RWPE2 (cell line): ENCODE measurements at places on chromosomes 1 and 21.

- no peak for DNase-seq
Observed at GRCh38 chr1:84776639-84777038, 86.4 kb upstream of the SSX2IP start.

- no peak for DNase-seq
Observed at GRCh38 chr1:162876751-162877150, 15.8 kb upstream of the CCDC190 start.

- DNase-seq: no peak
Observed at GRCh38 chr1:96508233-96508632, 213.4 kb upstream of the PTBP2 start.

GRCh38 chr1:43329995-43330751, 7.4 kb upstream of the MPL start:
- DNase-seq: no peak

DNA sequence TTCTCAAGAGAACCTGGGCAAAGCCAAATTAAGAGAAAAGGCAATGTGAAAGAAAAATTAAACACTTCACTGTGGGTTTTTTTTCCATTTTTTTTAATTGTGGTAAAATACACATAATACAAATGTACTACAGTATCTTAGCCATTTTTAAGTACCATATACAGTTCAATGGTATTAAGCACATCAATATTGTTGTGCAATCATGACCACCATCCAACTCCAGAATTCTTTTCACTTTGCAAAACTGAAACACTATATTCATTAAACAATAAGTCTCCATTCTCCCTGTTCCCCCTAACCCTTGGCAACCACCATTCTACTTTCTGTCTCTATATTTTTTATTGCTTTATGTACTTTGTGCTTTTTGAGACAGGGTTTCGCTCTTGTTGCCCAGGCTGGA, 17.8 kb upstream of the OTUD7B start:
- no peak for DNase-seq

- no peak for DNase-seq
Observed at GRCh38 chr1:219085988-219086387, 87.7 kb upstream of the LYPLAL1 start.

DNA sequence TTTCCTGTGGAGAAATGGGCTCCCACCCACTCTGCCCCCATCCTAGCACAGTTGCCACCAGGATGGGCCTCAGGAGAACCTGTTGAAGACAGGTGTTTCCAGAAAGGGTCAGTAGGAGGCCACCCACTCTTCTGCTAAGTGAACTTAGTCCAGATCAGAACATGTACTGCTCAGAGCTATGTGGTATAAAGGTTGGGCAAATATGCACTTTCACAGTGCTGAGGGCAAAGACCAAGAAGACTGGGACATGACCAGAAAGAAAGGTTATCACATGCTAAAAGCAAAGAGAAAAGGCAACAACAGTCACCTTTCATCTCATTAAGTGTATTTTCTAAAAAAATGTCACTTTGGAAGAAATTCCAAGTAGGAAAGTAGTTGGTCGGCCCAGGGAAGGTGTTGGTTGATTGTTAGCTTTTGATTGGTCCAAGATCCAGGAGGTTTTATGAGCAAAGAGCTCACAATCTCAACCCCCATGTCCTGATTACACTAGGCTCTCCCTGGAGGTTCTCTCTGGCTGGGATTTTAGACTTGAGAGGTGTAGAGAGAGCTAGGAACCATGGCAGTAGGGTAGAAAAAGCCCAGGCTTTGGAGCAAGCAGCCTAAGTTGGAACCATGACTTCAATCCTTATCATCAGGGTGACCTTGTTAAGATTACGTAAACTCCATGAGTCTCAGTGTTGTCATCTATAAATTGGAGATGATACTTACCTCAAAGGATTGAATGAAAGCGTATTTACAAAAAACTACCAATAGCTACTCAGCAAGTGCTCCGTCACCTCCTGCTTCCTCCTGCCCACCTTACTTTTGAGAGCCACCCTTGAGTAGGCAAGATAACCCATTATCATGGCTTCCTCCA, 102.6 kb downstream of the GLUL start:
- DNase-seq: no peak

DNA sequence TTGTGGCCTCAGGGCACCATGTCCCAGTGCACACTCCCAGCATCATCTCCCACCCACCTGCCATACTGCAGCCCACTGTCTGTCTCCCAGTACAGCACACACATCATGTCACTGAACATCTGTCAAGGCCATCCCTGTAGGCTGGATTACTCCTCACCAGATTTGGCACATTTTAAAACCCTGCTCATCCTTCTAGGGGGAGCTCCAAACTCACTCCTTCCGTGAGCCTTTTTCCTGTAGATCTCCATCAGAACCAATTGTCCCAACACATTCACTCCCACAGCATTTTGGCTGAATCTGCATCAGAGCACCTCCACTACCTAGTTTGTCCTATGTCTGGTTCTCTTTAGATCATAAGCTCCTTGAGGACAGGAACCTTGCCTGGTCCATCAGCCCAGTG, 58.6 kb upstream of the GRIK3 start:
- no peak for DNase-seq
